ENCODE measurements at places on chromosomes 11 and 22. TPM values are rescaled to one million over a fixed set of nuclear protein-coding genes. Genes with fewer than 3 reads are reported as not detected.

DNA sequence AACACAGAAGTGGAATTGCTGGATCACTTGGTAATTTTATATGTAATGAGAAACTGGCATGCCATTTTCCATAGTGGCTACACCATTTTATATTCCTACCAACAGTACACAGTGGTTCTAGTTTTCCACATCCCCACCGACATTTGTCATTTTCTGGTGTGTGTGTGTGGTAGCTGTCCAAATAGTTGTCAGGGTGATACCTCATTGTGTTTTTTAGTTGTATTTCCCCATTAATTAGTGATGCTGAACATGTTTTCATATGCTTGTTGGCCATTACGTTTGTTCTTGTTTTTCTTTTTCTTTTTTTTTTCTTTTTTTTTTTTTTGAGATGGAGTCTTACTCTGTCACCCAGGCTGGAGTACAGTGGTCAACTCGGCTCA, 12.2 kb downstream of the NEU3 start:
- no peaks in the 10 kb centered on the region for H3K27me3 ChIP-seq
- H3K27ac ChIP-seq = no peak overlapping the region
- no peak for DNase-seq

DNA sequence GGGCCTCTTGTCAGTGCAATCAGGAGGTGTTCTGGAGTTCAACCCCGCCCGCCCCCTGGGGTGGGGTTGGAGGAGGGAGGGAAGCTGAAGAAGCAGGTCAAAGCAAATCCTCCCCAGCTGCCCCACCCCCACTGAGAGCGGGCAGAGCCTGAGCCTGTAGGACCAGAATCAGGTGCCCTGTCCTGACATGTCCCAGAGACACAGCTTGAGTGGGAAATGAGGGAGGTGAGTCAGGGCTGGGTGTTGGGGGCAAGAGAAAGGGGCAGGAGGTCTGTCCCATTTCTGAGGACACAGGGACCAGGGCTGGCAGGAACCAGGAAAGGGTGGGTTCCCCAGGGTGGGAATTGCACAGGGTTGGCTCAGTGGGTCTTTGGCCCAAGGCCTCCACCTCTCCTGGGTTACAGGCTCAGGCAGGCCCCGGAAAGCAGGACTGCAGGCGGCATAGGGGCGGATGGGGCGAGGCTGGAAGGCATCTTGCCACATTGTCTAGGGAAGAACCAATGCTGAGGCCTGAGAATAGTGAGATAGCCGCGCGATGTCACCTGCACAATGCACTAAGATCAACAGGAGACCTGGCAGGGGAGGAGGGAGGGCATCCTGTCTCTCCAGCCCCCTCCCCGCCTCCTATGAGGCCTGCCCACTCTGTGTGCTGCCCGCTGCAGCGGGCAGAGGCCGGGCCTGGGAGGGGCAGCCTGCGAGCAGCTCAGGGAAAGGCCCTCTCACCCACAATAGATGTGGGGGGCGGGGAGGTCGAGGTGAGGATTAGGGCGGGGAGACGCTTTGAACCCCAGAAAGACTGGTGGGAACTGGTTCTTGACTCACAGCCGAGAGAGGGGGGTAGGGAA, 32.4 kb downstream of the NECTIN1 start:
- no peaks in the 10 kb centered on the region for H3K27me3 ChIP-seq
- peak; percentile 78 for DNase-seq
- H3K4me3 ChIP-seq = no peak overlapping the region
- H3K27ac ChIP-seq = no peak overlapping the region

DNA sequence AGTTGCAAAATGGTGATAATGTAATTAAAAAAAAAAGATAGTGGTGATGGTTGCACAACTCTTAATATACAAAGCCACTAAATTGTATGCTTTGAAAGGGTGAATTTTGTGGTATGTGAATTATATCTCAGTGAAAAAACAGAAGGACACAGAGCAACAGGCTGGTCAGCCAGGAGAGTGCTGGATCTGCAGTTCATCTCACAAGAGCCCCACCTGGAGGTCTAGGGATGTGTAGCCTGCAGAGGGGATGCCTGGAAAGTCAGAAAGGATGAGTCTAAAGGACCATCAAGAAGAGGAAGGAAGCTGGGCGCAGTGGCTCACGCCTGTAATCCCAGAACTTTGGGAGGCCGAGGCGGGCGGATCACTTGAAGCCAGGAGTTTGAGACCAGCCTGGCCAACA, 9.0 kb downstream of the POLR3H start:
- DNase-seq = no peak
- no peak overlapping the region for H3K4me3 ChIP-seq
- peaks cover 84% of the 10 kb centered on the region for H3K36me3 ChIP-seq
- H3K27me3 ChIP-seq = no peaks in the 10 kb centered on the region

- peaks cover 30% of the 10 kb centered on the region for H3K36me3 ChIP-seq
- H3K27me3 ChIP-seq = no peaks in the 10 kb centered on the region
- no peak for DNase-seq
These were observed 12.7 kb downstream of the TMEM41B start for GRCh38 chr11:9301720-9302119.

DNA sequence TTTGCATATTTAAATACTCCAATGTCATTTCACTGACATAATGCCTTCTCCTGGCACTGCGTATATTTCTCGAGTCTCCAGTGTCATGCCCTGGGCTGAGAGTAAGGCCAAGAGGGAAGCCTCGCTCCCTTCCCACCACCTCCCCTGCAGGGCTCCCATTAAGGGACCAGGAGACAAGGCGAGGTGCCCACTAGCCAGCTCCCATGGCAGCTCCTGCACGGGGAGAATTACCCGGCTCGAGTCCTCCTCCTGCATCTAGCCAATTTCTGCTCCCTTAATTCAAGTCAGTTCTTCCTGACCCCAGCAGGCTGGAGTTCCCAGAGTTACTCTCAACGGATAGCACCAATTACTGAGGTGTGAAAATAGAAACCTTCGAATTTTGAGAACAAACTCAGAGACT, 31.9 kb downstream of the OPCML start:
- no peaks in the 10 kb centered on the region for H3K27me3 ChIP-seq
- peaks cover 12% of the 10 kb centered on the region for H3K4me1 ChIP-seq
- no peak overlapping the region for H3K27ac ChIP-seq
- H3K4me3 ChIP-seq = no peak overlapping the region

GRCh38 chr22:38452373-38453065, 2.5 kb downstream of the KCNJ4 start:
- no peak overlapping the region for H3K27ac ChIP-seq
- peaks cover 14% of the 10 kb centered on the region for H3K4me1 ChIP-seq
- no peaks in the 10 kb centered on the region for H3K36me3 ChIP-seq
- no peak for DNase-seq

- no peak overlapping the region for H3K27ac ChIP-seq
- no peaks in the 10 kb centered on the region for H3K36me3 ChIP-seq
- H3K27me3 ChIP-seq = no peaks in the 10 kb centered on the region
These were observed 10.1 kb upstream of the HTR3B start for GRCh38 chr11:113894421-113894996.

DNA sequence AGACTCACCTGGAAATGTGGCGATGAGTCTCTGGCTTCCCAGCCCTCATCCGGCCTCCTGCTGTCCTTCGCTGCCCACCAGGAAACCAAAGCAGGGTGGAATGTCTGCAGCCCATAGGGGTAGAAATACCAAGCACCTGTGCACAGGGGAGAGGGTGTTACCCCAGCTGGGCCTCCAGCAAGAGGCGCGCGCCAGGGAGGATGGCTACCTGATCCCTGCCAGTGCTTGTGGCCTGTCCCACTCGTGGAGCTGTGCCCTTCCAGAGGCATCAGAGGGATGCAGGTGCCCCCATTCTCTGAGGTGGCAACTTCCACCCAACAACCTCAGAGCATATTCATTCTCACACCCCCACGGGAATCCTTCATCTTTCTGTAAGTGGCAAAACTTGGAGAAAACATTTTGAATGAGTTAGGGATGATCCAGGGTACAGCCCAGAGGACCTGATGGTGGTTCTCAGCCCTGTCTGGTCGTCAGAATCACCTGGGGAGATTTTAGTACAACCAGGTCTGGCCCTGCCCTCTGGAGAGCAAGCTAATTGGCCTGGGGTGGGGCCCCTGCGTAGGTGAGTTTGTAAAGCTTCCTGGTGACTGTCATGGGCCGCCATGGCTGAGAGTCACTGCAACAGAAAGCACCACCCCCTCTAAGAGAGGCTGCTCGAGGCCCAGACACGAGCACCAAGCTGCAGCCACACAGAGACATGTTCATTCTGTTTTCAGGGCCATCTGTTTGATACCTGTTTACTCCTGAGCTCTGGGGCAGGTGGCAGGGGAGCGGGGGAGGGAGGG, 9.9 kb downstream of the SUN2 start:
- H3K4me3 ChIP-seq = no peak overlapping the region
- peaks cover 100% of the 10 kb centered on the region for H3K36me3 ChIP-seq
- H3K27ac ChIP-seq = no peak overlapping the region
- no peak for DNase-seq
- H3K27me3 ChIP-seq = no peaks in the 10 kb centered on the region

TMEM225 gene
- total RNA-seq = not detected

CARNS1 gene
- total RNA-seq = 15.4 TPM

SYT8 gene
- total RNA-seq = 0.87 TPM

KLHL35 gene
- not detected for total RNA-seq

RNF121 gene
- 363 TPM for total RNA-seq
